ENCODE measurements at places on chromosomes 7 and 10.

DNA sequence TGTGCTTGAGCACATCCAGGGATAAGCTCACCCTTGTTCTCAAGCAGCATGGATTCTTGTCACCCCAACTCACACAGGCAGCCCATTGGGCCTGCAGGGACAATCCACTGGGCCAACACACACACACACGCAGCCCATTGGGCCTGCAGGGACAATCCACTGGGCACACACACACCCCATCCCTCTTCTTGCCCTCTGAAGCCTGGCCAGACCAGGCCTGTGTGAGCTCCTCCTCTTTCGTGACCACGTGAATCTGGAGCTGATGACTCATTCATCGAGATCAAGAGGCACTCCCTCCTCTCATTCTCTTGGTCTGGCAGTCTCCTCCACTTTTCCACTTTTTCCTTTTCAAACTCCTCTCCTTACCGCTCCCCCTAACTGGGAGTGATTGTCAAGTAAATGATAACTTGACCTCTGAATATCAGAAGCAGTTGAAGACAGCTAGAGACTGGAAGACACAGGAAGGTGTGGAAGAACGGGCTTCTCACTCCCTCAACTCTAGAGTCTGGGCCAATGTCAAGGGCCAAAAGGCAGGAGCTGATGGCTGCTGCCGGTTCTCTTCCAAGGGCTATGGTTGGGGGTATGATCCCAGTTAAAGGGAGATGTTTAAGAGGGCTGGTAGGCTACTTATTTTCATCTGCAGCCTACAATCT is 89.7 kb downstream of the HIPK2 start:
- no peak for DNase-seq

DNA sequence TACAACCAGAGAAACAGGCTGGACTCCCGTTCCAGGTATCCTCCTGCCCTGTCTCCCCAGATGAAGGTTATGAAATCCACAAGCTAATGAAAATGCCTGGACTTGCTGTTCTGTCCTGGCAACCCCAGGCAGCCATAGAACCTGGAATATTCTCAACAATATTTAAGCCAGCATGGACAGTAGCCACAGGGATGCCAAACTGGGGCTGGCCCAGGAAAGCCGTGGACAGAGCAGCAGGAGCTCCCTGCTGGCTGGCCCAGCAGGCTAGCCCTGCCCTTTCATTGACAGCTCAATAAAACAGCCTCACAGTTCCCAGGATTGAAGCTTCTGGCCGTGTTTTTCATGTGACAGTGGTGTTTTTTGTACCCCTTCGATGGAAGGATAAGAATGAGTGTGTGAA is 230.6 kb downstream of the BMPER start:
- no peak for DNase-seq

DNA sequence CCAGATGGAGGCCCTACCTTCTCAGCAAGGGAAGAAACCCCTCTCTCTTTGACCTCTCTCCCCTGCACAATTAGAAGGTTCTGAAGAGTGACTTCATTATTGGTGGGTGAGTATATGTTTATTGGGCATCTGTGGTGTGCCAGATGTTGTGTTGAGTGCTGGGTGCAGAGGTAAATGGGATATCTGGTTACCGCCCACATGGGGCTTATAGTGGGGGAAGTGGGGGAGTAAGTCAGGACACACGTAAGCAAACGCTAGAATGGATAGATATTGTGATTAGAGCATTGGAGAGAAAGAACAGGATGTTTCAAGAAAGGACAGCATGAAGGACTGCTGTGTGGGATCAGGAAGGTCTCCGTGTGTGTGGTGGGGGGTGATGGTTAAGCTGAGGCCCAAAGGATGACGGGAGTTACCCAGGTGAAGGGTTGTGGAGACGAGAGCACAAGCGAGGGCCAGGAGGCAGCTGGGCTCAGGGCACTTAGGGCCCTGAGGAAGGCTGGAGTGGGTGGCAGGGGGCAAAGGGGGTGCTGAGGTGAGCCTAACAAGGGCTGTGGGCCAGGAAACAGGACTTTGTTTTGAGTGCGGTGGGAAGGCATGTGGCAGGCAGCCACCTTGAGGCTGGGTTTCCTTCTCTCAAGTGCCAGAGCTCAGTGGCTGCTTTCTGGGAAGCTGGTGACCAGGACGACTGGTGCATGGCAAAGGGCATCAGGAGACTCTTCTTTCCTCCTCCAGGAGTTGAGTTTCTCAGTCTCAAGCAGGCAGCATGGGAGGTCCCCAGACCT is 299.9 kb downstream of the RPS24 start:
- no peak for DNase-seq

DNA sequence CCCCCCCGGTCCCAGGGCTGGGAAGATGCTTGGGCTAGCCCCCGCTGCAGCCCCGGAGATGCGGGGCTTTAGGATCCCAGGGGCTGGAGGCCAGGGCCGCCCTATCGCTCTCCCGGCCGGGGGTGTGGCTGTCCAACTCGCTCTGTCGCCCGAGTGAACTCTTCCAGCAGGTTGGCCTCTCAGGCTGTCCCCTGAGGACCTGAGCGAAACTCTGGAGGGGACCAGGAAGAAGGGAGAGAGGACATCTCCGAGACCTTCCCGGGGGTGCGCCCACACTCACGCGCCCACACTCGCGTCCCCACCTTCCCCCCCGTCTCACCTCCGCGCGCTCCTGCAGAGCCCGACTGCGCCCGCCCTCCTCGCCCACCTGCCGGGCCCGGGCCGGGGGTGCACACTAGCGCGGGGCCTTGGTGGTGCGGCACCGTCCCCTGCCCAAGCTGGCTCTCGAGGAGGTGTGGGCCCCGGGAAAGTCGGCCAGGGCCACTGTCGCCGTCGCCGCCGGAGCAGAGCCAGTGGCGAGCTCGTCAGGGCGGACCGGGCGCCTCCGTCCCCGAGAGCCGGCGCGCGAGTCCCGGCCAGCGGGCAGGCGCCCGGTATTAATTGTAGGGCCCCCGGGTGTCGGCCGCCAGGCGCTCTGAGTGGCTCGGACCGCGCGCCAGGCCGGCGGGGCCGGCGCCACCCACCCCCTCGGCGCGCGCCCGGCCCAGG is 101.7 kb upstream of the SVIL start:
- peak; percentile 69 for DNase-seq

DNA sequence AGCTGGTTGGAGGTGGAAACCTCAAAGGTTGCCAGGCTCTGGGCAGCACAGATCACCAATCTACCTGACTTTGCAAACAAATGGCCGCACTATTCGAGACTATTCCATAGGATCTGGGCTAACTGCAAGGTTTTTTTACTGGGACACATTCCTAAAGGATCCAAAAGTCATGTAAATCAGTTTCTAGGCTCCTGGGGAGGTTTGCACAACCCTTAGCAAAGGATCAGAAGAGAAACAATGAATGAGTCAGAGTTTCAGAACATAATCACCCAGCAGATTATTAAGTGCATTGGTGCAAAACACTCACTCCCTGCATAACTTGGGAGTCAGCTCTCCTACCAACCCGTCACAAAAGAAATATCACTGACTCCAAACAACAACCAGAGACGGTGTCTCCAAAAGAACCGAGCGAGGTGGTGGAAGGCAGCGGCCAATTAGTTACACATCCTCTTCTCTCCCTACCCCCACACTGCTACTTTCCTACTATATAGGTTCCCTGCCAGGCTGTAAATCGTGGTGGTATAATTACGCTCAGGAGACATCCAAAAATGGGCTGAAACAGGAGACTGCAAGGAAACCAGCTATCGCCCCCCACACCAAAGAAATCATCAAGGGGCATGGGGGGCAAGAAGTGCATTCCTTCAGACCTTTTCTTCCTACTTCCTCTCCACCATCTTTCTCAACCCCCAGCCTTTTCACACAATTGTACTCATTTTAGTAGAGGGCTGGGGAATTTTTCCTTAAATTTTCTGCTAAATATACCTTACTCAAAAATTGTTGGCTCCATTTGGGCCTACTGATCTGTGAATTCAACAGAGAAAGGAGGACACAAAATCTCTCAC is 3.2 kb downstream of the UBE2H start:
- DNase-seq, result peak; percentile 71

DNA sequence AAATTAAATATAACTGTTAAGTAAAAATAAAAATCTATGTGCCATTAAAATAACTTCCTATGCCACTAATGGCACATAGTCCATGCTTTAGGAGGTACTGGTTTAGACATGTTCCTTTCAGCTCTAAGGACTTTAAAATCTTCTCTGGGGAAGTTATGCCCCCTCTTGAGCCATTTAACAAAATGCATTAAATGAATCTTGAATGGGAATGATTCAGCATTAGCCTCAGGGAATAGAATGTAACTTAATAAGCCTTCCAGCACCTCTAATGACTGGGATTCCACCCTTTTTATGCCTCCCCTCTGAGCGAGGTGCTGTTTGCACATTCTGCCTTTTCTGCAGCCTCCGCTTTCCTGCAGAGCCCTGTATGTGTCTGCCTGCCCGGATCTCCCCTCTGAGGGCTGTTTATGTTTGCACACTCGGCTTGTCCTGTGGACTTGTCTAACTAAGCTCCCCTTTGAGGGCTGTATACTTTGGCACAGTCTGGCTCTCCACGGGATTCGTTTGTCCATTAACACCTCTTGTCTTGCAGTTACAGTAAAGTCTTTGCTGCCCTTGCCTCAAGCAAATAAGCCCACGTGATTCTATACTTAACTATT is 108.4 kb upstream of the HPS1 start:
- DNase-seq, result no peak

DNA sequence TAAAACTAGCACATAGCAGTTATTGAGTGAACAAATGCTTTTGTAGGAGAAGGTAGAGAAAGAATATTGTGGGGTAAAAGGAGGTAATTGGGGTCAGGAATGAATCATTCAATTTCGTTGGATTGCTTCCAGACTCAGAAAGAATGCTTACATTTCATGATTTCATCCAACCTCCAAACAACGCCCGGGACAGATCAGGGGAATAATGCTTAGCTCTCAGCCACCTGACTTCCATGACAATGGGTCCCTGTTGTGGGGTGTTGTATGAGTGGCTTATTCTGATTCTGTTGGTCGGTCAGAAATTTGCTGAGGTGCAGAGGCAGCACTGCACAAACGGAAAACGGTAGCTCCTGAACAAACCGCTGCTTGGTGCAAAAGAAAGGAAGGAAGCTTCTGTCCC is 24.0 kb upstream of the INPP5F start:
- no peak for DNase-seq

GRCh38 chr7:101077303-101078086 is 7.8 kb upstream of the TRIM56 start:
- DNase-seq, result peak; percentile 72

GRCh38 chr10:113135025-113135424 is 185.0 kb downstream of the TCF7L2 start:
- no peak for DNase-seq

GRCh38 chr7:127918130-127918529 is 113.1 kb downstream of the LRRC4 start:
- no peak for DNase-seq

DNA sequence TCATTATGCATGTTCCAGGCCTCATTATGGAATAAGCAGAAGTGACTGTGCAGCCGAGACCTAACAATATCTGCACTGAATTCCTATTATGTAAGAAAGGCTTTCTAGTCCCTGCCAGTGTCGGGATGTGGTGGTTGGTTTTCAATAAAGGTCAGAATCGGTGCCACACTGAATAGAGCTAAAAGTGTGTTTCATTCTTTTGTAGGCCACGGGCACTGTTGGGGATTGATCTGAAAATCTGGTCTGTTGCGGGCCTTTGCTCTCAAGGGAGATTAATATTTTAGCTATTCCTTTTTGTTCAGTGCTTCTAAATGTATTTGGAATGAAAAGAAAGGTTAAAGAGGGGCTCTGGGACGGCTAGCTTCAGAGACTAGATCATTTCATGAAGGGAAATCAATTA is 559.4 kb upstream of the GALNT17 start:
- DNase-seq, result no peak

DNA sequence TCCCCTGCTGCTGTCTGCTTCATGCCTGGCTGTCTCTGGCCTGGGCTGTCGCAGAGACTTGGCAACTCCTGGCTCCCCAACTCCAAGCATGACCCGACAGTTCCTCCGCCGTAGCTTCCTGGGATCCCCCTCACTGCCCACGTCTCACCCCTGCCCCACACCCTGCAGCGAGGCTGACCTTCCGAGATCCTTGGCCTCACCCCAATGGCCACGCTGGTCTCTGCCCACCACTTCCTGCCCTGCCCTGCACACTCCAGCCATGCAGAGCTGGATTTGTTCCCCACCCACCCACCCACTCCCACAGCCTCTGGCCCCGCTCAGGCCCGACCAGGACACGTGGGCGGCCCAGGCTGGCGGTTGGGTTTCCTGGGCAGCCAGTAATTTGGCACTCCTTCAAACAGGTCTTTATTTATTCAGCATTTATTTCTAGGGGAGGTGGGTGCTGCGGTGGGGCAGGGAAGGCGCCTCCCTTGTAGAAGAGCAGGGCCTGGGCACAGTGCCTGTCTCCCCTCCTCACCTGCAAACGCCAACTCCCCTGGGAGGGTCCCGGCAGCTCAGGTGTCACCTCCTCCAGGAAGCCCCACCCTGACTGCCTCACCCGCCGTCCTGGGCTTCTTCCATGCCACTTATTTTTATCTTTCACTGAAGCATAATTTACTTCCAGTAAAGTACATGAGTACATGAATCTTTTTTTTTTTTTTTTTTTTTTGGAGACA is 25.5 kb downstream of the GTF2IRD1 start:
- no peak for DNase-seq

DNA sequence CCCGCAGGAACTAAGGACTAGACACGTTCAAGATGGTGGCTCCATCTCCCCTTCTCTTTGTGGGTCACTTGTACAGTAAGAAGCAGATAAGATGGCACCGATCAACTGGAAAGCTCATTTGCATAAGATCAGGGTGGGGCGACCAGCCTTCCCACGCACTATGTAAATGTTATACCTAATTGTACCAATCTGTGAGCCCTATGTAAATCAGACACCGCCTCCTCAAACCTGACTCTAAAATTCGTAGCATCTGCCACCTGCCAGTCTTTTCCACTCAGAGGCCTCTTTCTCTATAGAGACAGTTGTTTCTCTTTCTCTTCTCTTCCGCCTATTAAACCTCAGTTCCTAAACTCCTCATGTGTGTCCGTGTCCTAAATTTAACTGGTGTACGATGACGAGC is 324.5 kb downstream of the PHF14 start:
- DNase-seq, result no peak

GRCh38 chr7:112160771-112161150 is 45.4 kb downstream of the DOCK4 start:
- no peak for DNase-seq

GRCh38 chr10:44742248-44742647 is 168.9 kb upstream of the TMEM72 start:
- DNase-seq, result no peak

DNA sequence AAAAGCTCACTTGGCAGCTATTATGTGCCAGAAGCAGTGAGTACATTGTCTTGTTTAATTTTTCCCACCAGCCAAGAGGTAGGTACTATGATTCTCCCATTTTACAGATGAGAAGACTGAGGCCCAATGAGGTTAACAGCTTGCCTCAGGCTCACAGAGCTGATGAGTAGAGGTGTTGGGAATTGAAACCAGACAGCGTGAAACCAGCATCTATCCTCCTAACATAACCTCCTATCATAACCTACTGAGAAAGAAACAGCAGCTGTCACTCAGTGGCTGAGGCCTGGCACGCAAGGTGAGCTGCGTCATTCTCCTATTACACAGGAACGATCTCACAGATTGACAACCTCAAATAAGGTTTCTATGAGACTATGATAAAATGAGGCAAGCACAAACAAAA is 6.2 kb downstream of the PYROXD2 start:
- no peak for DNase-seq

- no peak for DNase-seq
These were observed 244.4 kb downstream of the CHCHD3 start for GRCh38 chr7:132837529-132837928.
